Neural crest cell (in vitro differentiated cells): ENCODE measurements at places on chromosomes 7 and 10.

DNA sequence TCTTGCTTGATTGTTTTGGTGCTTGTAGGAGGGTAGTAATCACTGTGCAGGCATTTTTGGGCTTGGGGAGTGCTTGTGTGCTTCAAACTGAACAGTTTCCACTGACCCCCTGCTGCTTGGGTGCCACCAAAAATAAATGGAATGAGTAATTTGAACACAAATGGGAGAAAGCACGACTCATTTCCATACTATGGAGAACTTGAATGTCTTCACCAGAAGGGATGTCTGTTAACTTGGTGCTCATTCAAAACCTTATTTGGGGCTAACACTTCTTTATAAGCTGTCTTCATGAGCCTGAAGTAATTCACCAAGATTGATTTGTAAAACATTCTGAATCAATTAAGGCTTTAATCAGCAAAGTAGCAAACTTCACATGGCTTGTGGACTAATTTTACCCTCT lies 560.3 kb downstream of the SDK1 start:
- H3K4me3 ChIP-seq = no peak overlapping the region
- no peaks in the 10 kb centered on the region for H3K27me3 ChIP-seq
- DNase-seq = no peak
- no peak overlapping the region for H3K27ac ChIP-seq

DNA sequence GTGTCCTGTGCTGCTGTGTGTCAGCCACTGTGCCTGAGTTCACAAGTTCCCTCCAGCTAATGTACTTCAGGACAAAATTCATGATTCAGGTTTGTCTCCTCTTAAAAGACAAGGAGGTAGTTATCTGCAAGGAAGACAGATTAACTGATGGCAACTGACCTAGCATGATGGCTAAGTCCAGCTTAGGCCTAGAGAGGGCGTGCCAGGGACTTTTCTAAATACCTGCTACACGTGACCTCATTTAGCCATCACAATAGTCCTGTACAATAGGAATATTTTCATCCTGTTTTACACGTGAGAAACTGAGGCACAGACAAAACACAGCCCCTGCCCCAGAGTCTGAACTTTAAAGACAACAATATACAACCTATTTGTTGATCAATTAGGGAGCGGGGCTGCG lies 275.7 kb downstream of the XPNPEP1 start:
- peaks cover 3% of the 10 kb centered on the region for H3K36me3 ChIP-seq
- no peak overlapping the region for H3K4me3 ChIP-seq
- no peaks in the 10 kb centered on the region for H3K4me1 ChIP-seq
- DNase-seq = no peak
- no peaks in the 10 kb centered on the region for H3K27me3 ChIP-seq

GRCh38 chr10:63206576-63206975 lies 73.4 kb downstream of the NRBF2 start:
- H3K27ac ChIP-seq = peak overlapping the region; percentile 25
- peaks cover 6% of the 10 kb centered on the region for H3K36me3 ChIP-seq
- H3K4me3 ChIP-seq = no peak overlapping the region
- no peaks in the 10 kb centered on the region for H3K27me3 ChIP-seq
- no peak for DNase-seq

DNA sequence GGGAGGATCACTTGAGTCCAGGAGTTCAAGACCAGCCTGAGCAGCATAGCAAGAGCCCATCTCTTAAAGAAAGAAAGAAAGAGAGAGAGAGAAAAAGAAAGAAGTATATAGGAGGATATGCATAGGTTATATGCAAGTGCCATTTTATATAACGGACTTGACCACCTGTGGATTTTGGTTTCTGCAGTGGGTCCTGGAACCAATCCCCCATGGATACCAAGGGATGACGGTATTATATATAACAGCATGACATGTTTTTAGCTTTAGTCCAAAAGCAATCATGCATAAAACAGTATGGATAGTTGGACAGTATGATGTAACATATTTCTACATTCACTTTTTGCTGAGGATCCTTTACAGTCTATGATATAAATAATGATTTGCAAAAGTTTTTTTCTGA lies 45.3 kb downstream of the DLD start:
- DNase-seq = no peak
- H3K4me3 ChIP-seq = no peak overlapping the region

DNA sequence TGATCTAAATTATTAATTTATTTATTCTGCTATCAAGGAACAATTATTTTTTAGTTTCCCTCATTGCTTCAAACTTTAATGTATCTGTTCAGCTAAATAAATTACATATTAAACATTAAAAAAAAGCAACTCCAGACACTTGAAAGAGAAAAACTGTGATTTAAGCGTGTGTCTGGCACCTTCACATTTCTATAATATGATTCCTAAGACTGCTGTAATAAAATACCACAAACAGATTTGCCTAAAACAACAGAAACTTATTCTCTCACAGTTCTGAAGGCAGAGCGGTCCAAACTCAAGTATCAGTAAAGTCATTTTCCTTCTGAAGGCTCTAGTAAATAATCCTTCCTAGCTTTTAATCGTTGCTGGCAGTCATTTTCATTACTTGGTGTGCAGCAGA lies 580.4 kb upstream of the KCND2 start:
- H3K4me1 ChIP-seq = no peaks in the 10 kb centered on the region
- H3K27me3 ChIP-seq = no peaks in the 10 kb centered on the region
- H3K4me3 ChIP-seq = no peak overlapping the region
- no peak overlapping the region for H3K27ac ChIP-seq

DNA sequence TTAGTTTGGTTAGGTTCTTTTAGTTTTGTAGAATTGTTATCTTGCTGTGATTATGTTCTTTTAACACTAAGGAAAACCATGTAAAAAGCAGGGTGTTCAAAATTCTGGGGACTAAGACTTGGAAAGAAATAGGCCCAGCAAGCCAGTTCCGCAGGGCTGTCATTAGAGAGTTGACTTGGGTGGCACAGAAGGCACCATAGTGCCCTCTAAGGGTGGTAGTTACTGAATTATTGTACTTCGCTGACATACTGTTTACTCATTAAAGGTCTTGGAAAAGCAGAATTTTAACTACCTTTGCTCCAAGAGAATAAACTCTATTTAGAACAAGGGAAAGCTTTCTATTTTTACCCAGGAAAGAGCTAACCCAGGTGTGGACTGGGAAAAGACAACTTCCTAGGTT lies 86.5 kb downstream of the OTUD1 start:
- H3K4me1 ChIP-seq = no peaks in the 10 kb centered on the region
- H3K4me3 ChIP-seq = no peak overlapping the region
- DNase-seq = no peak
- no peak overlapping the region for H3K27ac ChIP-seq
- H3K27me3 ChIP-seq = peaks cover 19% of the 10 kb centered on the region

DNA sequence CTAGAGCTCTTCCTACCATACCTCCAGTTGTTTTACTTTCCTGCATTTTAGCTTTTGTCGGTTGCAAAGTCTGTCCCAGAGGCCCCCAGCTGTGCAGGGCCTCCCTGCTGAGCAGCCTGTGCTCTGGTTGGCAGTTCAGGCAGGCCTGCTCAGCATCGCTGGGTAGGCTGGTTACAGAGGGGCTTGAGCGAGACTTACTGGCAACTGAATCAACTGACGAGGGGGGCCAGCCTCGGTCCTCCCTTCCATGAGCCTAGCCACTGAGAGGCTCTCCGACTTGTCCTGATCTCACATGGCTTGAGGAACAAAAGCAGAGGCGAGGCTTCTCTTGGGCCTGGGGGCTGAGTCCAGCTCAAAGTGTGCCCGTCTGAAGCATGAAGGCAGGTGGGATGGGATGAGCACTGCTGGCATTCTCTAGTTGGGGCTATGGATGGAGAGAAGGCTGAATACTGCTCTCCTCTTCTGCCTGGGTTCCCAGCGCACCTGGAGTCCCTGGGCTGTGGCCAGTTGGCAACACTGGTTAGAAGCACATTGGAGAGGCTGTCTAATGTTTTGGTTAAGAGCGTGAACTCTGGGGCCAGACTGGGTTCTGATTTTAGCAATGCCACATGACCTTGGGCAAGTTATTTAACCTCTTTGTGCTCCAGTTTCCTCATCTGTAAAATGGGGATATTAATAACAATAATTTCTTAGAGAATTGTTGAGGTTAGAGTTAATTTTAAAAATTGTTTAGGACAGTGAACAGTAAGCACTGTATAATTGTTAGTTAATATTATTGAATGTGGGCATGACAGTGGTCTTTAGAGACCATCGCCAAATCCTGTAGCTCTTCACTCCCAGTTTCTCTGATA lies 6.9 kb upstream of the SFRP5 start:
- H3K4me1 ChIP-seq = peaks cover 26% of the 10 kb centered on the region
- H3K27me3 ChIP-seq = peaks cover 19% of the 10 kb centered on the region
- DNase-seq = no peak
- H3K27ac ChIP-seq = no peak overlapping the region
- H3K36me3 ChIP-seq = no peaks in the 10 kb centered on the region
- H3K4me3 ChIP-seq = no peak overlapping the region

DNA sequence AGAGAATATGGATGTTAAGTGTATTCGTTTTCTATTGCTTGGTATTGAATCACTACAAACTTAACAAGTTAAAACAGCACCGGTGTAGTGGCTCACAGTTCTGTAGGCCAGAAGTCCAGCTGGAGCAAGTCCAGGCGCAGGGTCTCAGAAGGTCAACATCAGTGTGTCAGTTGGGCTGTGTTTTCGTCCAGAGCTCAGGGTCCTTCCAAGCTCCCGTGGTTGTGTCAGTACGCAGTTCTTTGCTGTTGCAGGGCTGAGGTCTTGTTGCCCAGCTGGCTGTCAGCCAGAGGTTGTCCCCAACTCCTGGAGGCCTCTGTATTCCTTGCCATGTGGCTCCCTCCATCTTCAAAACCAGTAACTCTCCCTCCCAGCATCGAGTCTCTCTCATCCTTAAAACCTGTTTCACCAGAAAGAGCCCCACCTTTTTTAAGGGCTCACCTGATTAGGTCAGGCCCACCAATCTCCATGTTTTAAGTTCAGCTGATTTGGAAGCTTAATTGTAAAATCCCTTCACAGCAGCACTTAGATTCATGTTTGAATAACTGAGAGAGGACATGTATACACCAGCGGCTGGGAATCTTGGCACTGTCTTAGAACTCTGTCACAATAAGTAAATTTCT lies 26.8 kb downstream of the ACADSB start:
- DNase-seq = no peak
- peaks cover 5% of the 10 kb centered on the region for H3K4me1 ChIP-seq
- peaks cover 3% of the 10 kb centered on the region for H3K36me3 ChIP-seq
- peak overlapping the region; percentile 50 for H3K27ac ChIP-seq
- no peak overlapping the region for H3K4me3 ChIP-seq

- no peaks in the 10 kb centered on the region for H3K27me3 ChIP-seq
- peaks cover 23% of the 10 kb centered on the region for H3K4me1 ChIP-seq
- DNase-seq = no peak
Measured at GRCh38 chr7:158811894-158812293, 17.4 kb downstream of the ESYT2 start.

DNA sequence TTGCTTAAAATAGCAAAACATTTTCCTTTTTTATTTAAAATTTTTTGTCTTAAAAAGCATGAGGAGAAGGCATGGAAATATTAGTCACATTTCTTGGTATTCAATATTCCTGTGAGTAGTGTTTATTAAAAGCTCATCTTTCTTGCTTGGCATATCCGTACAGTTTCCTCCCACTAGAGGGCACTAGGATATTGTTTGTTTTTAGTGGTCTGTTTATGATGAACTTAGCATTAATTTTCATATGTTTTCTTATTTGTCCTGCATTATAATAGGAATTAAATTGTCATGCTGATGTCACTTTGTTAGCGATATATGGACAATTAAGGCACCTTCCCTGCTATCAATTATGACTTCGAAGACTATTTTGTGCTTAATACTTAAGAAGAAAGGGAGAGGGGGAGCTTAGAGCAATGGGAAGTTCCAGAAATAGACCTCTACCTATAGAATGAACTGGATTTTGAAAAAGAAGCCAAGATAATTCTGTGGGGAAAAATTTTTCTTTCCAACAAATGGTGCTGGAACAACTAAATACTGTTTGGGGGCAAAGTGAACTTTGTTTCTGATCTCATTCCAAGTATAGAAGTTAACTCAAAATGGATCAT lies 91.0 kb upstream of the STRIP2 start:
- H3K27me3 ChIP-seq = no peaks in the 10 kb centered on the region
- H3K4me3 ChIP-seq = no peak overlapping the region
- H3K36me3 ChIP-seq = no peaks in the 10 kb centered on the region

GRCh38 chr7:80499350-80499953 lies 12.4 kb downstream of the GNAT3 start:
- H3K36me3 ChIP-seq = no peaks in the 10 kb centered on the region

GRCh38 chr7:13979671-13980435 lies 9.6 kb downstream of the ETV1 start:
- peaks cover 11% of the 10 kb centered on the region for H3K36me3 ChIP-seq
- H3K4me1 ChIP-seq = peaks cover 58% of the 10 kb centered on the region
- H3K27ac ChIP-seq = no peak overlapping the region
- no peak for DNase-seq
- H3K27me3 ChIP-seq = no peaks in the 10 kb centered on the region

- H3K4me3 ChIP-seq = peak overlapping the region; percentile 27
- no peaks in the 10 kb centered on the region for H3K27me3 ChIP-seq
- H3K4me1 ChIP-seq = peaks cover 40% of the 10 kb centered on the region
- H3K27ac ChIP-seq = no peak overlapping the region
- no peak for DNase-seq
- H3K36me3 ChIP-seq = no peaks in the 10 kb centered on the region
Measured at GRCh38 chr10:132264306-132264950, 43.3 kb downstream of the STK32C start.
